ENCODE measurements at places on chromosomes 2 and 18.
A peak's percentile ranks its signal among the peaks of the same experiment; 100 is the strongest.

GRCh38 chr2:212294816-212295215 is 243.8 kb downstream of the ERBB4 start:
- no peak for DNase-seq

- no peak for DNase-seq
These were observed 404.8 kb downstream of the TXNL1 start for GRCh38 chr18:56233595-56233994.

- DNase-seq: no peak
These were observed 186.1 kb downstream of the ADCYAP1 start for GRCh38 chr18:1090758-1091157.

- peak; percentile 65 for DNase-seq
These were observed 60.4 kb downstream of the WDSUB1 start for GRCh38 chr2:159226059-159226461.

DNA sequence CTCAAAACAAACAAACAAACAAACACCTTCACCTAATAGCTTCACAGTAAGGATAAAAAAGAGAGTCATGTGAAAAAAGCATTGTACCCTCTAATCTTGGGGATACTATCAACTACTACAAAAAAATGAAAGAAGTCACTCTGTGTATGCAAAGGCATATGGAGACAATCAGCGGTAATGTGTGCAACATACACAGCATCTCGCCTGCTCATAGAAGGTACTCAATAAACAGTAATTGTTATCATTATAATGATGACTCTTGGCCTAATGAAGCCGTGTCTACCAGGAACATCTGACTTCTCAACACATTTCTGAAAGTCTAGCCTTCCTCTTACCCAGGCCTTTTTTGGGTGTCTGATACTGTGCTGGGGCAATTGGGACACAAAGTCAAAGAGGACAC is 55.3 kb downstream of the MYCN start:
- no peak for DNase-seq

GRCh38 chr2:61952288-61952687 is 46.8 kb downstream of the COMMD1 start:
- DNase-seq: no peak

DNA sequence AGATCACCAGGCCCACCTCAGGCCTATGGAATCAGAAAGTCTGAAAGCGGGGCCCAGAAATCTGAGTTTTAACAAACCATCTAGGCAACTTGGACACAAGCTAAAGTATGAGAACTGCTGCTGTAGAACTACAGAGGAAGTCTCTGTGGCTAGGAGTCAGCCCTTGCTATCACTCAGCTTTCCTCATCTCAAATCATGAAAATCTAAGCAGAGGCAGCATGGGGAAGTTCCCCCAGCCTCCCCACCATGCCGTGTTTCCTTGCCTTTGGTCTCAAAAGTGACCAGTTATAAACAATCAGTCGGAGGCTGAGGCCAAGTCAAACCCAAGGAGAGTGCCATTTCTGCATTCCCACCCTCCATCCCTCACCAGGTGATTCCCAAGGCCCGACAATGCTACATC is 404.7 kb downstream of the BCL11A start:
- DNase-seq: no peak

- DNase-seq: no peak
These were observed 18.9 kb downstream of the SMAD7 start for GRCh38 chr18:48931680-48932461.

DNA sequence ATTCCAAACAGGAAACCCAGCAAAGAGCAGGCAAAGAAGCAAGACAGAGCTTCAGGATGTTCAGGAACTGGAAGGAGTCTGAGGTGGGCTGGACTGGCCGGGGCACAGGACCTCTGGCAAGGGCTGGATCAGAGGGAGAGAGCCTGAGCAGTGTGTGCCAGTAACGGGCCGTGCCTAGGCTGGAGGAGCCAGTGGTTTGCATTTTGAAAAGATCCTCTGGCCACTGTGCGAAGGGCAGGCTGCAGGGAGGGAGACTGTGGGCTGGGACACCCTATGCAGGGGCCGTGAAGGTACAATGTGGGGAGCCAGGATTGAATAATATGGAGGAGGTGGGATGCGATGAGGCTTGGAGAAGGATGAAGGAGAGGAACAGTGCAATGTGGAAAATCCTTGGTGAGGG is 6.2 kb upstream of the SDC1 start:
- DNase-seq: no peak

DNA sequence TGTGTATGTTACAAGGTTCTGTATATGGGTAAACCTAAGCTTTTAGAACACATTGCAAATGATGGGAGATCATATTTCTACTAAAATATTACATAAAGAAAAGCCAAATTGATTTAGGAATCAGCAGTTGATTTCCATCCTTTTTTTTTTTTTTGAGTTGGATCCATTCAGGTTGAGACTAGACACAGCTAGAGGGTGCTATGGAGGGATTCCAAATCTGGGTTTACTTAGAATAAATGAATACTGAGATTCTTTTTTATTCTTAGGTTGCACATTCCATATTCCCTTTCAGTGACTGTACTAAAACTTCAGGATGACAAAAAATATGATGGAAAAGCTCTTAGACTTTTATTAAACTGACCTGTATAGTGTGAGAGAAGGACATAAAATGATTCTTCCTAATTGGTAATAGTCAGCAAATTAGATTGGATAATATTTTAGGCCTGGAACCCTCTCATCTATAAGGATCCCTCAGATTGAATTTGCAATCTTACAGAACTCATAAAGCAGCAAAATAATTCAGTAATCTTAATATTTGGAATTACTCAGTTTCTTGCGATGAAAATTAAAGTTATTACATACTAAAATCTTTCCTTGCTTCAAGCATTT is 183.3 kb upstream of the SESTD1 start:
- DNase-seq: peak; percentile 21

DNA sequence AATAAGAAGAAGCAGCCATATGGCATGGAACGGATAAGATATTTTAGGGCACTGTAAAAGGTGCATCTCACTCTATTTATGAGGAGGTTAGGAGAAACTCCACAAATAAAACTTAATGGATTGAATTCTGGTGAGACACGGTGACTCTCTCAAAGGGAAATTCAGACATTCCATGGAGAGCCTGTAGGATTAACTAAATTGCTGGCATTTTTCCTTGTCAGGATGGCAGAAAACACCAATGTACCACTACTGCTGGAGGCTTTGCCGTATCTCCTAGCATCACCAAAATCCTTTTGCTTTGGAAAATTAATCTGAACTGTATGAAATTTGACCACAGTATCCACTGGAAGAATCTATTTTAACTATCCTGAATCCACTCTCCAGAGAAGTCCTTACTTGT is 79.3 kb downstream of the RBM43 start:
- no peak for DNase-seq

DNA sequence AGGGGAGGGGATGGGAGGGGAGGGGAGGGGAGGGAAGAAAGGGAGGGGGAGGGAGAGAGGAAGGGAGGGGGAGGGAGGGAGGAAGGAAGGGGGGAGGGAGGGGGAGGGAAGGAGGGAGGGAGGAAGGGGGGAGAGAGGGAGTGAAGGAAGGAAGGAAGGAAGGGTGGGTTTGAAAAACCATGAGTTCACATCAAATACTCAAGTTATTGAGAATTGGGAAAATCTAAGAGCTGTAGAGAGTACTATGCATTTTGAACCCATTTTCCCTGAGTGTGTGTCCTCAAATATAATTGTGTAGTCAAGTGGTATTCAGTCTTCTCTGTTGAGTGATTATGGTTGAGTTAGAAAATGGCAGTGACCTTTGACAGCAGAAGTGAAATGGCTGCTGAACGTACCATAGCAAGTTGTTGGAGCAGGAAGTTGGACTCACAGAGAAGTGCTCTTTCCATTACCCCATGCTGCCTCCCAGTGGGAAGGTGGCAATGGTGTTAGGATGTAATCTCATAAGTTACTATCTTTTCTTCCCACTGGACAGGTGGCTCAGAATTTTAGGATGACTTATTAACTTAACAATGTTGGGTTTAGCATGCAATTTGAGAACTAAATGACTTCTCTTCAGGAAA is 214.6 kb downstream of the SETBP1 start:
- peak; percentile 76 for DNase-seq

- DNase-seq: no peak
These were observed 102.2 kb upstream of the MSH2 start for GRCh38 chr2:47300609-47301276.

DNA sequence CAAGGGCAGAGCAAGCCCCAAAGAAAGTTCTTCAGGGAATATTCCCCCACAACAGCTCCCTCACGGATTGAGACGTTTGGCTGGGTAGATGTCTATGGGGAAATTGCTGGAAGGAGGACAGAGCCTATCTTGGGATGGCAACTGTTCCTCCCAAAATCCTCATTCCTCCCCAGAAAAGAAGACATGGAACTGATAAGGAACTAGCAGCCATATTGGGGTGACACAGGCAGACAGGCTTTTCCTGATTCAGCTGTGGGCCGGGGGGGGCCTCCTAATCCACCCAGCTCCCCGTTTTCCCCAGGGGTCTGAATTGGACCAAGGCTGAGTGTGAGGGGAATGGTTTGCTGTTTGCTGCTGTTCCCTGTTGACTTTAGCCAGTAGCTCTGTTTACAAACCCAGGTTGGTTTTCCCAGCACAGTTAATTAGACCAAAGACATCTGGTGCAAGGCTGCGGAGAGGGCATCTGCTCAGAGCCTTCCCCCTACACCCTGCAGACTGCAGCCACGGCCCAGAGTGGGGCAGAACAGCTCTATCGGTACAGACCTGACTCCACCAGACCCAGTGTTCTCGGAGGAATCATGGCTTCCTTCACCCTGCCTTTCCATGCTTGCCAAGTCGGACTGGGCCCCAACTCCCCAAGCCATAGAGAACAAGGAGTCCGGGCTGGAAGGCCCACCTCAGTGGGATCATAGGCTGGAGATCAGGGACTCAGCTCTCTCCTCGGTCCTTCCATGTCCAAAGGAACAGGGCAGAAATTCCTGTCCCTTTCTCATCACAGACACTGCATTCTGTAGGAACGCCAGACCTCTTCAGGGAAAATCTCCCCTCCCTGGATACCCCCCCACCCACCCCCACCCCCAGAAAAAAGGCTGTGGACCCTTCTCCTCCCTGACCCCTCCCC is 1.7 kb upstream of the PKDCC start:
- no peak for DNase-seq

- no peak for DNase-seq
These were observed 8.9 kb upstream of the PCBP1 start for GRCh38 chr2:70078384-70078783.

DNA sequence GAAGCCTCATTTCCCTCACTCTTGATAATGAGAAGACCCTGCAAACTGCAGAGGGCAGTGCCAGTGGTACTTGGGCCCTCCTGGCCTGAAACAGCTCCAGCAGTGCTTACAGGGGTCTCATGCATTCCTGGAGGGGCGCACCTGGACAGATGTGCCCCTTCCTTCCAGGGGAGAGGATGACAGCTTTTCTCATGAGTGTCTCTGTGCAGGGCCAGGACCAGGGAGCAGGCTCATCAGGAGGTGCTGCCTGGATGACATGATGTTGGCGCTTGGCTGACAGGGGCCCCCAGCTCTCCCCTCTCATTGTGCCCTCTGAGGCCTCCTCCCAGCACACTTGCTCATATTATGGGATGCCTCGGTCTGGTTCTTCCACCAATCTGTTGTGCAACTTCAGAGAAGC is 95.1 kb upstream of the MYCN start:
- DNase-seq: no peak

DNA sequence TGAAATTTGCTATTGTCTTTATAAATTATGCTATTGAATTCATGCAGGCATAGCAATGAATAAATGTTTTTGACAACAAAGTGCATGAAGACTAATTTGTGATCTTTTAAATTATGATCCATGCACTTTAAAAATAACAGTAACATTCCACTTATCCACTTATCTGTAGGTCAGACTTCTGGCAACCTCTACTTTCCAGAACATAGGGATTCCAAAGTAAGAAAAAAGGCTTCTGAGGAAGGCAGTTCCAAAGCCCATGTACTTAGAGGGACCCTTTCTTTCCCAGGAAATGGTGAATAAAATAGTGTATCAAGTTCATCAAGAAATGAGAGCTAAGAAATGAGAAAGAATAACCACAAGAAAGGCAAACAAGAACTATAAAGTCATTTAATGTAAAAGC is 58.3 kb downstream of the VIL1 start:
- DNase-seq: no peak

DNA sequence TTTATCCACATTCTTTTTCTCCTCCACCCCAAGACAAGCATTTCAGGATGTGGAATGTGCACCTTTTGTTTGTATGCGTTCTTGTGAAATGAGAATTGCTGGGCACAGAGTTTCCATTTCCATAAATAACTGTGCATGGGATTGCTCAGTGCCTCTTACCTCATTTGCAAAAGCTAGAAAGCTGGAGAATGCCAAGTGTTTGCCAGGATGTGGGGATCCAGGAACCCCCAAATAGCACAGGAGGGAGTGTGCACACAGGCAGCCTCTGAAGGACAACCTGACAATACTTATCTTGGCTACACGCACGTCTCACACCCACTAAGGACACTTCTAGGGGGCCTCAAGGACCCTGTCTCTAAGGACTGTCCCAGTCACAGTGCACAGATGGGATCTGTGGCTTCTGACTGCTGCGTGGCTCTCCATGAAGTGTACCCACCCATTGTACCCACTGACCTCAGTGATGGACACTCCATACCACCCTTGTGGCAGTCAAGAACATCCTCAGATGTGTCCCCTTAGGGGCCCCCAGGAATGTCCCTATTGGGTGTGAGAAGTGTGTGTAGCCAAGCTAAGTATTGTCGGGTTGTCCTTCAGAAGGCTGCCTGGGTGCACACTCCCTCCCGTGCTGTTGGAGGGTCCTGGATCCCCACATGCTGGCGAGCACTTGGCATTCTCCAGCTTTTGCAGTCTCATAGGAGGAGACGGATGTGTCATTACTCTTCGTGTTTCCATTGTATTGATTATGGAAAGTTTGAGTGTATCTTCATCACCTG is 38.4 kb downstream of the CAPN13 start:
- no peak for DNase-seq

- DNase-seq: no peak
These were observed 74.6 kb upstream of the PARD3B start for GRCh38 chr2:204470621-204471196.

- DNase-seq: no peak
These were observed 126.1 kb downstream of the CLIP4 start for GRCh38 chr2:29241341-29241740.

DNA sequence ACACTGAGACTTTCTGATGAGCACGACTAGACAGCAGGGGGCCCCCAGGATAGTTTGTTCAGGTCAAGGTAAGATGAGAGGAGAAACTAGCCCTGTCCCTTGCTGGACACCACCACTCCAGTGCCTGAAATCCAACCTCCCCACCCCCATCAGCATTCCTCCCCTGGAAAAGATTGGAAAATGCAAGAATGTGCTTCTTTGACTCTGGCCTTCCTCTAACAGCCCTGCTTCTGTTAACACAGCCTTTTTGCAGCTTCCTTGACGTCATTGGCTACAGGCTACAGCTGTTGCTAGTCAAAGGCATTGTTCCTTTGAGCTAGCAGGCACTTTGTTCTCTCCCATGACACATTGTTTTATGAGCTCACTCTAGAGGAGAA is 20.1 kb upstream of the LTBP1 start:
- peak; percentile 93 for DNase-seq

DNA sequence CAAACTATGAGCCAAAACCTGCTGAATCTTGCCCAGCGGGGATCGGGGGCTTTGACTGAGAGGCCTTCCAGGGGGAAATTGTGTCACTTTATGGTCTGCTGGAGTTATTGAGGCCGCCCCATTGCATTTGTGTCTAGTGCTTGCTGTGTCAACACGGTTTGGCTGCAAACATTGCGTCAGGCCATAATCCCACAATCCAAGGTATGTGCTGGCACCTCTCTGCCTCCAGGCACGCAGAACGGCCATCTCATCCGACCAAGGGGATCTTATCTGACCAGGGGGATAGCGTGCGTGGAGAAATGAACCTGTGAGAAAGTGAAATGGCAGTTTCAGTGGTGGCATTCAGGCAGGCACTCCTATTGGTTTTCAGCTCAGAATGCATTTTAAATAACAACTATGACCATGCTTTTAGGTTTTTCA is 18.1 kb upstream of the LYPD6B start:
- DNase-seq: no peak

GRCh38 chr18:35432565-35433001 is 55.4 kb upstream of the ZNF396 start:
- DNase-seq: no peak

Data from SK-MEL-5 (cell line).